Hematopoietic multipotent progenitor cell treated with erythropoietin and hydrocortisone succinate and interleukin-3 and kit ligand, for 6 days (in vitro differentiated cells): ENCODE measurements at places on chromosomes 13 and 19.
A peak's percentile ranks its signal among the peaks of the same experiment; 100 is the strongest.

GRCh38 chr13:99572921-99573320 lies 71.6 kb downstream of the TM9SF2 start:
- no peak for DNase-seq

DNA sequence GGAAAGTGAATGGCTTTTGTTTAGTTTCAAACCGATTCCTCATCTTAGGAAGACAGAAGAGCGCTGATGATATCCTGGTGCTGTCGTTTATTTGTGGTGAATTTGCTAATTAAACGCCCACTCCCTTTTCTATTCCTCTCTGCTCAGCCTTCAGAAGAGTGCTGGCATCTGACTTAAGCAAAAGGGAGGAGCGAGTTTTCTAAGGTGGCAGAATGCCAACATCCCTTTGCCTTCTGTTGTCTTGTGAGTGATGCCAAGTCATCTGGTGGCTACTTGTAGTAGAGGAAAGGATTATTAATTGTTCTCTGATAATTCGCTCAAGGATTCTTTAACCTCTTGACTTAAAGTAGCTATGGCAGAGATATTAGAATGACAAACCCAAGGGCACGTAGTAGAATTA lies 68.1 kb downstream of the ERCC5 start:
- peak; percentile 54 for DNase-seq

- DNase-seq, result no peak
These were observed 360.9 kb downstream of the SLITRK5 start for GRCh38 chr13:88031980-88032559.

DNA sequence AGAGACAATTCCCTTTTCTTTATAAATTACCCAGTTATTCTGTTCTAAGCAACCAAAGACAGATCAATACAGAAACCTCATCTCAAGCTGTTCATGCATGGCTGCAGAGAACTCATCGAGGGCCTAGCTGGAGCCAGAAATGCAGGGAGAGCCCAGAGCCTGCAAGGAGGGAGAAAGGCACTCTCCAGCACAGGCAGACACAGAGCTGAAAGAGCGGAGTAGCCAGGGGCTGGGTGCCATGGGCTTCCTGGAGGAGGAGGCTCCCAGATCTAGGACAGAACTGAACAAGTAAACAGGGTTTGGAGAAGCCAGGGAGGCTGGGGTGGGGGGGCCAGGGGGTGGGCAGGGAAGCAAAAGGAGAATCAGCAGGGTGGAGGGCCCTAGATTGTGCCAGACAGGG lies 144.2 kb upstream of the ZNF507 start:
- DNase-seq, result no peak

DNA sequence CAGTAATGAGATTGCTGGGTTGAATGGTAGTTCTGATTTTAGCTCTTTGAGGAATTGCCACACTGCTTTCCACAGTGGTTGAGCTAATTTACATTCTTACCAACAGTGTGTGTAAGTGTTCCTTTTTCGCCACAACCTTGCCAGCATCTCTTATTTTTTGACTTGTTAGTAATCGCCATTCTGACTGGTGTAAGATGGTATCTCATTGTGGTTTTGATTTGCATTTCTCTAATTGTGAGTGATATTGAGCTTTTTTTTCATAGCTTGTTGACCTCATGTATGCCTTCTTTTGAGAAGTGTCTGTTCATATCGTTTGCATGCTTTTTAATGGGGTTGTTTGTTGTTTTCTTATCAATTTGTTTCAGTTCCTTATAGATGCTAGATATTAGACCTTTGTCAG lies 245.0 kb downstream of the MTUS2 start:
- DNase-seq, result no peak

- DNase-seq, result no peak
These were observed 38.1 kb upstream of the MED4 start for GRCh38 chr13:48132961-48133360.

DNA sequence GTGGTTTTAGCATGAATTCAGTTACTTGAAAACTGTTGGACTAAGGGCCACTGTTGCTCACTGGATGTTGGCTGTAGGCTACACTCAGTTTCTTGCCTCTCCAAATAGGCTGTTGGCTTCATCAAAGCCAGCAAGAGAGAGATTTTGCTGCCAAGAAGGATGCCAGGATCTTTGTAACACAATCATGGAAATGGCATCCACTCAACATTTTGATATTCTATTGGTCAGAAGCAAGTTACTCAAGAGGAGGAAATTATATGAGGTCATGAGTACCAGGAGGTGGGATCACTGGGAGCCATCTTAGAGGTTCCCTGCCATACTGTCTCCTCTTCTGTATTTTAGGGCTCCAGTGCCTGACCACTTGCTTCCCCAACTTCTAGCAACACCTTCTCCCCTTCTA lies 30.6 kb downstream of the SYDE1 start:
- DNase-seq, result no peak

DNA sequence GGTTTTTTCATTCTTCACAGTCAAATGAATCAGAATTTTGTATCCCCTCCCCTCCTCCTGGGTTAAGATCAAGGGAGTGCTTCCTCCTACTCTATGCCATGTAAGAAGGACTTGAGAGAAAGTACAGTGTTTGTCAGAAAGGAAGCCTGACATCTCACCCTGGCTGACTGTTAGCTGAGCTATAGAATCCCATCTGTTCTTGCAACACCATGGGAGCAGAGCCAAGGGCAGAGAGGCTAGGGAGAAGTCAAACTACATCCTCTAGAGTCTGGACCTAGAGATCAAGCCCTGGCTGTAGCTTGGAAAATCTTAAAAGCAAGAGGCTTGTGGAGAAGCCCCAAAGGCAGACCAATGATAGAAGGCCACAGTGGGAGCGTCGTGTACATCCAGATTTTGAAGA lies 145.9 kb downstream of the OLFM4 start:
- DNase-seq, result no peak

DNA sequence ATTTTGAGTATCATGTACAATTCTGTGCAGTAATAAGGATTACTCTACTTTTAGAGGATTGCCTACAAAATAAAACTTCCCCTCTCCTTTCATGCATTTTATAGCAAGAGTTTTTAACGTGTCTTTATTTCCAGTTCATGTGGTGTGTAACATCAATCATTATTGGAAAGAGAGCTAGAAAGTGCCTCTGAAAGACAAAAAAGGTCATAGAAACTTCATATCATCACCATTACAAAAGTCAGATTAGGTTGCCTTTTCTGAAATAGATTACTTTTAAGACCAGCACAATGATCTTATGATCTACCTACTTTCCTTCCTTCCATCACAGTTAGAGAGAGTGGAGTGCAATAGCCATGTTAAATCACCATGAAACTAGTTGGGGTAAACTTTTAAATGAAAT lies 12.6 kb downstream of the DACH1 start:
- DNase-seq, result no peak
